ENCODE measurements at places on chromosomes 5 and 9.

GRCh38 chr9:117307701-117308100 lies 107.2 kb downstream of the ASTN2 start:
- DNase-seq = no peak

GRCh38 chr9:13943176-13943575 lies 370.8 kb downstream of the NFIB start:
- no peak for DNase-seq

DNA sequence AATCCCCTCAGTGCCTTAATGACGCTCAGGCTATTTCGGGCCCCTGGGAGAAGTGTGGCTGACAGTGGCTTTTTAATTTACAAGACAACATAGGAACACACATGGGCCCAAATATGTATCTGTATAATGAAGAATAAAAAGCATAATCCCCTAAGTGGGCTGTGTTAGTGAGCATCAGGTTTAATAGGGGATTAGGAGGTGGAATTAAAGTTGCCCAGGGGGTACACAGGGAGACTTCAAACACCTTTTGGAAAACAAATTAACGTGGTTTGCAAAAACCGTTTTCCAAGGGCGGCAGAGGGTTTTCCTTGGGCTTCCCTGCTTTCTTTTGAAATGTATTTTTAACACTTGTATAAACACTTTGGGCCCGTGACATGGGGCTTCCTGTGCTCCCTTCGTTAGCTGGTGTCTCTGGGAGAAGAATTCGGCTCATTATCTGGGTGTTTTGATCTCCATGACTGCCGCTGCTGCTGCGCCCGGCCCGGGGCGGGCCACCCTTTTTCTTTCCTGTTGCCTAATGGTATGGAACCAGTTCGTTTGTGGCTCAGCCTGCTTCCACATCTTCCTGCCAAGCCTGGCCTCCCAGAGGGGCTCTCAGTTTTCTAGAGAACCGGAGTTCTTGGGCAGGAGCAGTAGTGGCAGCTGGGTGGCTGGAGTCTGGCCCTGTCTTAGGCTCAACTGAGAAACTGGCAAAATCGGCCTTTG lies 173.0 kb downstream of the MACROH2A1 start:
- peak; percentile 15 for DNase-seq

DNA sequence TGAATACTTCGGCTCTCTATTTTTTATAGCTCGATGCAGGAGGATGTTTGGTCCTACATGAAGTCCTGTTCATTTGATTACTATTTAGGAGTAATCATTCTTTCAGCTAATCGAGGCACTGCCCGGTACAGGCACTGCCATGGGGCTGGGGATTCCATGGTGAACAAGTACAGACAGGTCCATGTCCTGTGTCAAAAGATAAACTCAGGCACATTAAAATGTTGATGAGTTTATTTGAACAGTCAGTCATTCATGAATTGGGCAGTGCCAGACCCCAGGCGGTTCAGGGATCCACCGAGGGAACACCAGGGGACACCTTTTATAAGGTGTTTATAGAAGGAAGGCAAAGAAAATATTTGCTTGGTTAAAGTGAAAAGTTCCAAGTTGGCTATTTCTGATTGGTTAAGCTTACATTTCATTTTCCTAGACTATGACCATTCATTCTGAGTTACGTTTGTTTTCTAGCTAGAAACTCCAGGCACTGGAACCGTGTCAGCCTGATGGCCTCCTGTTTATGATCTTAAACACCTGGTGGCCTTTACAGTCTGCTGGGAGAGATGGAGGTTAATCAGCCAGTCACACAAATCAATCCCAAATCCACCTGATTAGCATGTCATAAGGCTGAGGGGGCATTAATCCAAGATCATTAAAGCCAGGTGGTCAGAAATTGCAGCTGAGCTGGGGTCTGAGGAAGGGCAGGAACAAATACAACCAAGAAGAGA lies 47.0 kb upstream of the TDRD7 start:
- no peak for DNase-seq

GRCh38 chr5:53970475-53970874 lies 339.9 kb downstream of the ARL15 start:
- no peak for DNase-seq

GRCh38 chr9:37965116-37965515 lies 61.2 kb upstream of the SLC25A51 start:
- no peak for DNase-seq

DNA sequence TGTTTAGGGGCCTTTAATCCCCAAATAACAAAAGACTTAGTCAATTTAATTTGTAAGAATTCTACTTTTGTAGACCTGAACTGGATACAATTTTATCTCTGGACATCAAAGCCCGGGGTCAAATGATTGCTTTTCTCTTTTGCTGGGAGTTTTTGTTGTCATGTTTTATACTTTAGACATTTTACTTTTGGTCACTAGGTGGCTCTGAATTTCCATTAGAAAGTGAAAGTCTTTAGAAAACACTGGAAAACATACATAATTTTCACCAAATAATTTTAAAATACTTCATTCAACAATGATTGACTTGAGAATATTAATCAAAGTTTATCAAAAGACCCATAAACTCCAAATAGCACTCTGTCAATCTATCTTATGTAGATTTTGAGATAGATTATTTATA lies 2.8 kb upstream of the PCA3 start:
- DNase-seq = no peak

DNA sequence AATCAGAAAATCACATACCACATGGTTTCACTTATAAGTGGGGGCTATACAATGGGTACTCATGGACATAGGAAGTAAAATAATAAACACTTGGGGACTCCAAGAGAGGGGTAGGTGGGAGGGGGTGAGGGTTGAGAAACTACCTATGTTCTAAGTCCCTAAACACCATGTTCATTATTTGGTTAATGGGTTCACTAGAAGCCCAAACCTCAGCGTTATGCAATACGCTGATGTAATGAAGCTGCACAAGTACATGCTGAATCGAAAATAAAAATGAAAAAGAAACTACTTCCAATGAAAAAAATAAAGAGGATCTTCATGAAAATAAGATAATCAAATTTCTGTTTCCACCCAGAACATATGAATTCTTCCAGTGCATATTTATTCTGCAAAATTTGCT lies 208.5 kb downstream of the TMEM161B start:
- DNase-seq = no peak

- no peak for DNase-seq
Measured at GRCh38 chr5:135950611-135951010, 4.2 kb downstream of the LECT2 start.

DNA sequence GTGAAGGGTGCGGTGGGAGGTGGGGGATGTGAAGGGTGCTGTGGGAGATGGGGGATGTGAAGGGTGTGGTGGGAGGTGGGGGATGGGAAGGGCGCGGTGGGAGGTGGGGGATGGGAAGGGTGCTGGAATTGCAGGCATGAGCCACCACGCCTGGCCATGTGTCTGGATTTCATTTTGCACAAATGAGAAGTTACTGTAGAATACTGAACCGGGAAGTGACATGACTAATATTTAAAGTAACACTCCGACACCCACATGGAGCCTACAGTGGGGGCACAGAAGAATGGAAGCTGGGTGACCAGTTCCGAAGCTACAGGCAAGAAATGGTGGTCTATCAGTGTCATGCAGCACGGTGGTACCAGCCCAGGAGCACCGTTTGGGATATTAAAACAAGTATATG lies 69.9 kb upstream of the SPTLC1 start:
- peak; percentile 57 for DNase-seq

- DNase-seq = no peak
Measured at GRCh38 chr5:138918686-138919085, 43.6 kb upstream of the LRRTM2 start.

DNA sequence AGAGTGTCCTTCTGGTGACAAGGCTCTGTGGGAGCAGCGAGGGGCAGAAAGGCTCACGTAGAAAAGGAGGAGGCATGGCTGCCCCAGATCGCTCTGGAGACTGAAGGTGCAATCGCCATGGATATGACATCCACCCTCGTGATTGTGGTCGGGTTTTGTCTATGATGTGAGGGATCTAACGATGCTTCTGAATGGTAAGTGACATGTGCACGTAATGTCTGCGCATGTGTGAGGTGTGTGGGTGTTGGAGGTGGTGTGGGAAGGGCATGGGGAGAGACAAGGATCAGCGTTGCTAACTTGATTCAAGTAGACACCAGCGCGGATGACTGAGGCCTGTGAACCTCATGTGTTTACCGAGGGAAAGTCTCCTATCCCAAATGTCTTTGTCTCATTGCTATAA lies 20.2 kb downstream of the IRX1 start:
- DNase-seq = no peak

- no peak for DNase-seq
Measured at GRCh38 chr5:2569774-2570542, 181.5 kb downstream of the IRX2 start.

GRCh38 chr5:13359344-13359743 lies 585.1 kb downstream of the DNAH5 start:
- DNase-seq = no peak

DNA sequence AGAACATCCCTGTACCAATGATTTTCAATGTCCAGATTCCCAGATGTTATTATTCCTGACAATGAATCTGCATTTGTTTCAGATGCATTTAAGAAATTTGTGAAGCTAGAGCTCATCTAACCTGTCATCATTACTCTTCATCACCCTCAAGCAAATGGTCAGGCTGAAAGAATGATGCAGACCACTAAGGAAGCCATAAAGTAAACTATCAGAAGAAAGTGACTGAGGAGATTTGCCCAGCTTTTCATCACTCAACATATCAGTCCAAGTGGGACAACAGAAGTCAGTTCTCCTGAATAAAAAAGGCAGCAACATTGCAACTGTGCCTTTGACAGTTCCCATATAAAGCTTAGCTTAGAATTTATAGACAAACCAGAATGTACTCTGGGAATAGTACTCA lies 419.9 kb downstream of the PDE4D start:
- DNase-seq = no peak

DNA sequence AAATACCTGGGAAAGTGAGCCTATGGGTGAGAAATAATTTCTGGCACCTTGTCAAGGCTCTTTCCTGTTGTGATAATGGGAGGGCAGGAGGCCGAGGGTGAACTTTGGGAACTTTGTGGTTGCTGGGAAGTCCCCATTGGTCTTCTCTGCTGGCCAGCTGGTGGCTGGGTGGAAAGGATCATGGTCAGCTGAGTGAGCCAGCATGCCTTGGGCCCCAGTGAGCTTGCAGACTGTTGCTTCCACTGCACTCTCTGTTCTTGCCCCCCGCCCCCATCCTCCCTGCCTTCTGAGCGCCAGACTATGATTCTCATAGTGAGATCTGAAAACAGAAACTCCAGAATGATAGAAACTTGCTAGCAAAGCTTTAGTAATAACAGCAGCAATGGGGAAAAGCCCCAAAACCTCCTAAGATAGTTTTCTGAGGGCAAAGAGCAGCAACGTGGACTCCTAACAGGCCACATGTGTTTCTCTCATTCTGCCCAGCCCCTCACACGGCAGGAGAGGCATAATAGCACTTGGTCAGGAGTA lies 139.2 kb upstream of the SMARCA2 start:
- no peak for DNase-seq

- DNase-seq = no peak
Measured at GRCh38 chr5:81657386-81657785, 93.5 kb downstream of the SSBP2 start.

DNA sequence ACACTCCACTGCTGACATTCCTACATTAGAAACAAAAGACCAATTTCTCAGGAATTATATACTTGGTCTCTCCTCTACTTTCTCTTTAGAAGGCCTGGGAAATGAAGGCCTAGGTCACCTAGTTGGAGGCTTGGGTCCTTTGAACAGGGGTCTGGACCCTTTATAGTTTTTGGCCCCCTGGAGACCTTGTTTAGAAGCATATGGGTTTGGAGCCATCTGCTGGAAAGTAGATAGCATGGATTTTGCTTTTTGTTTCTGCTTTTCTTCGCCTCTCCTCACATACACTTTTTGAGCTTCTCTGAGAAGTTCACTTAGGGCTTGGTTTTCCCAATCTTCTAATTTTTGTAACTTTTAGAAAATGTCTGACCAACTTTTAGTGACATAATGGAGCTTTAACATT lies 67.1 kb upstream of the CDK20 start:
- no peak for DNase-seq

DNA sequence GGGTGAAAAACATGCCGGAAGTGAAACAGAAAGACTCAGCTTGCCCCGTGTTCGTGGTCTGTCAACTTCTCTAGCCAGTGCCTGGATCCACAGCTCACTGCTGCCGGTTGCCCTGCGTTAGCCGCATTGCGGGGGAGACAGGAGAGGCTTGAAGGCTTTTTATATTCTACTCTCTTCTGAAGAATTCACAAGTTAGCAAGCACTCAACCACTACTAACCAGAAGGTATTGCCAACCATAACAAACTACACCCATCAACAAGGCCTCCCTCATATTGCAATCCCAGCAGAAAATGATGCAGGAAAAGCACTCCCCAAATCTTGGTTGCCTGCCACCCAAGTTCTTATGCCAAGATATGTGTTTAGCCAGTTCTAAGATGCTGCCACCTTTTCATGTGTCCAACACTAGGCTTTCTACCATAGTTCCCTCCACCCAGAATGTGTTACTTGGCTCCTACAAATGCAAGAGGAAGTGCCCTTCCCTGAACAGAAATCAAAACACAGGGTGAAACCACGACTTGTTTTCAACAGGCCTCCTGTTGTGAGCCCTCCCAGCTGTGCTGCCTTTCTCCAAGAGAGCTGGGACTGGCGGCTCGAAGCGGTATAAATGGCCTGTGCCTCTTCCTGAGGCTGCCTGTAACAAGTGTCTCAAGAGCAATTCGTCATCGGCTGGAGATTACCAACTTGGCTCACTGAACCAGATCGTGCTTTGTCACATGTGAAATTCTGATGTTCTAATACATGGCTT lies 129.0 kb downstream of the SNX18 start:
- DNase-seq = peak; percentile 83

GRCh38 chr5:157384971-157385709 lies 74.9 kb upstream of the NIPAL4 start:
- no peak for DNase-seq

- DNase-seq = no peak
Measured at GRCh38 chr5:137152616-137153015, 346.5 kb downstream of the SPOCK1 start.

DNA sequence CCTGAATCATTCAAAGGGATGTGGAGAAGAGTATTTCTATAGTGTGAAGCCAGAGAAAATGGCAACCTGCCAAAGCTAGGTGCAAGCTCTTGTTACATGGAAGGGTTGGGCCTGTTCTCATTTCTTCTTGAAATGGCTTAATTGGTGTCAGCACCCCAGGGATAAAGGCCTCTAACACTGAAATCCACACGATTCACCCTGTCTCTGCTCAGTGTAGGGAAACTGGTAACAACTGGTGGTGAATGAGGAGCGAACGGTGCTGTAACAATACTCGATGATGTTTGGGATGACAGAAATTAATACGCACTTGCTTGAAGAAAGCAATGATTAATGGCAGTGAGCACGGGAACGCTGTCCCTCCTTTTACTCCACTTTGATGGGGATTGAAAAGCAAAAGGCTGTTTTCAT lies 16.2 kb downstream of the PBX3 start:
- no peak for DNase-seq
